Tongue (tissue), 3 donors: ENCODE measurements at places on chromosomes 6 and 20.

- DNase-seq: peak; percentile 71
These were observed 36.9 kb upstream of the NT5E start for GRCh38 chr6:85412911-85413430.

- DNase-seq: no peak
These were observed 108.4 kb upstream of the PLEKHG1 start for GRCh38 chr6:150491131-150491810.

DNA sequence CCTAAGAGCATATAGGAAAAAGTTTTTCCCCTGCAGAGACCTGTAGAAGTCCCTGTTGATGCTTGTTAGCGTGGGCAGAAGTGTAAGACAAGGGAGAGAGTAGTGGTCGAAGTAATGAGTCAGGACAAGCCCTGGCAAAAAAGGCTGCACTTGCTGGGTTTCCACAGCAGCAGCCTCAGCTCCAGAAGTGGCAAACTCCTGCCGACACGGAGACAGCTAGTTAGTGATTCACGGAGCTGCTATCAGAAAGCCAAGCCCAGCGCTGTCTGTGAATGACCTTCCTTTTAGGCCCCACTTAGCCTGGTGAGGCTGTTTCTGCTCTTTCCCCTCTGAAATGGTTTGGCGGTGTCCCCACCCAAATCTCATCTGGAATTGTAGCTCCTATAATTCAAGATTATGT lies 109.1 kb downstream of the FAM50B start:
- DNase-seq: no peak

GRCh38 chr20:17339000-17339399 lies 112.2 kb downstream of the PCSK2 start:
- DNase-seq: no peak

DNA sequence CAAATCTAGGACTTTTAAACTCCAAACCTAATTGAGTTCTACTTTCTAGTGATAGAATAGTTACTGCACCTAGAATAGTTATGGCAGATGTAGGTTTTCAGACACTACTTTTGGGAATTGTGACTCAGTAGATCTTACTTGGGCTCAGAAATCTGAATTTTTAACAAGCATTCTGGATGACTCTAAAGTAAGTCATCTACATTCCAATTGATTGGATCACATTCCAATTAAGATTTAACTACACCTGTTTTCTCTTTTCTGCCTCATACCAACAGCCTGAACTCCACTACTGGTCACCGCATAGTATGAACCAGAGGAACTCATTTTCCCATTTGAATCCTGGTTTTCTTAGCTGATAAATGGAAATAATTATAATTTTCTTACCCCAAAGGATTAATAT lies 49.5 kb upstream of the TFAP2D start:
- DNase-seq: no peak

DNA sequence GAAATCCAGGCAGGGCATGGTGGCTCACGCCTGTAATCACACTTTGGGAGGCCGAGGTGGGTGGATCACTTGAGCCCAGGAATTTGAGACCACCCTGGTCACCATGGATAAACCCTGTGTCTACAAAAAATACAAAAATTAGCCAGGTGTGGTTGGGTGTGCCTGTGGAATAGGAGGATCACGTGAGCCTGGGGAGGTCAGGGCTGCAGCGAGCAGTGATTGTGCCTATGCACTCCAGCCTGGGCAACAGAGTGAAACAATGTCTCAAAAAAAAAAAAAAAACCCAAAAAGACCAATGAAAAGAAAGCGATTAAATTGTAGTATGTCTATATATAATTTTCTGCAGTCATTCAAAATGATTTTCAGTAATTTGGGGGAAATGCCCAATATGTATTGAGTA lies 70.3 kb downstream of the ITCH start:
- DNase-seq: no peak

GRCh38 chr6:52407467-52407866 lies 12.7 kb upstream of the EFHC1 start:
- DNase-seq: peak; percentile 48

DNA sequence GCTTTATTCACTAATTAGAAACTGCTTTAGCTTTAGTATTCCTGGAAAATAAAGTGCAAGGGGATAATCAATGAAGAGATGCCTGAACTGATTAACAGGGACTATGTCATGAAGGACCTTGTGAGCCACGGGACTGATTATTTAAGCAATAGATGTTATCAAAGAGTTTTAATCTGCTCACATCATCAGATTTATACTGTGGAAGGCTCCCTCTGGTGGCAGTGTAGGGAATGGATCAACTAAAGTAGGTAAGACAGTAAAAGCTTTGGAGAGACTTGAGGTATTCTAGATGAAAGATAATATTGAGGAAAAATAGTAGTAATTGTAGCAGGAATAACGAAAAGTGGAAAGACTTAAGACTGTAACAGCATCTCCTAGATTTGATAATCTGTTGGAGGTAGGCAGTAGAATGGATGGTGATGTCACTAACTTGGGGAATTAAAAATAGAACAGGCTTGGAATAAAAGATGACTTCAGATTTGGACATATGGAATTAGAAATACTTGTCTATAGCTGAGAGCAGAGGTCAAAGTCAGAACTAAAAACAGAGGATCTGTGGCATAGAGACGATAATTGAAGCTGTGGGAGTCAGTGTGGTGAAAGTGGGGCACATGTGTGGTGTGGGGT lies 80.3 kb upstream of the HTR1E start:
- peak; percentile 51 for DNase-seq

- no peak for DNase-seq
These were observed 145.9 kb upstream of the CITED2 start for GRCh38 chr6:139520321-139520768.

DNA sequence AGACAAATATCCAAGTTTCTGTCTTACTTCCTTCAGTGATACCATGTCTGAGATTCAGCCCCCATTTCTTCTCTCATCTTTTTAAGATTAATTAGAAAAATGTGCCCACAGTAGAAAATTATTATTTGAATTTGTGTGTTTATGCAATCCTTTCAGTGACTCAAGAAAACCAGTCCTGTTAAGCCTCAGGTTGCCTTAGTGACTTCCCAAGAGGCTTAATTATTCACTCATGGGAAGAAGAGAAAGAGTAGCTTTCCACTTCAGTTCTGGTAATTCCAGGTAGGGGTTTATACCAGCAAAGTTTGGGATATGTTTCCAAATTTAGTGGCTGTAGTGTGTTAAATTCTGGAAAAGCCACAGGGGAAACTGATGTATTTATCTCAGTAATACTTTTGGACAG lies 149.1 kb downstream of the RIMS1 start:
- no peak for DNase-seq

GRCh38 chr6:146785001-146785585 lies 186.3 kb downstream of the ADGB start:
- DNase-seq: peak; percentile 37

GRCh38 chr6:141677598-141678211 lies 455.0 kb upstream of the GJE1 start:
- peak; percentile 38 for DNase-seq

DNA sequence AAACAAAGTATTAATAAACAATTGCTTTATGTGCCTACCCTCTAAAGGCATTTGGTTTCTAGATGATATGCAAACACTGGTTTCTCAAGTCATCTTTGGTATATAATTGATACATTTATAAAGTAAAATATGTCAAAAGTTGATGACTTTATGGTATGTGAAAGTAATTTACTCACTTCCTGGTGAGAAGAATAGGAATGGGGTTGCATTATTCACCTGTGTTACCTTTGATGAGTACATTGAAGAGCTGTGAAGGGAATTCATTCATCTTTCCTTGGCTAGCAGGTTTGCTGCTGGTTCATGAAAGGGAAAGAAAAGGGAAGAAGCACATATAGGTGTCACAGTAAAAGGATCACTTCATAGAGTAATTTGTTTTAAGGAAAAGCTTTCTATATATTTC lies 20.4 kb downstream of the RNF217 start:
- DNase-seq: no peak

DNA sequence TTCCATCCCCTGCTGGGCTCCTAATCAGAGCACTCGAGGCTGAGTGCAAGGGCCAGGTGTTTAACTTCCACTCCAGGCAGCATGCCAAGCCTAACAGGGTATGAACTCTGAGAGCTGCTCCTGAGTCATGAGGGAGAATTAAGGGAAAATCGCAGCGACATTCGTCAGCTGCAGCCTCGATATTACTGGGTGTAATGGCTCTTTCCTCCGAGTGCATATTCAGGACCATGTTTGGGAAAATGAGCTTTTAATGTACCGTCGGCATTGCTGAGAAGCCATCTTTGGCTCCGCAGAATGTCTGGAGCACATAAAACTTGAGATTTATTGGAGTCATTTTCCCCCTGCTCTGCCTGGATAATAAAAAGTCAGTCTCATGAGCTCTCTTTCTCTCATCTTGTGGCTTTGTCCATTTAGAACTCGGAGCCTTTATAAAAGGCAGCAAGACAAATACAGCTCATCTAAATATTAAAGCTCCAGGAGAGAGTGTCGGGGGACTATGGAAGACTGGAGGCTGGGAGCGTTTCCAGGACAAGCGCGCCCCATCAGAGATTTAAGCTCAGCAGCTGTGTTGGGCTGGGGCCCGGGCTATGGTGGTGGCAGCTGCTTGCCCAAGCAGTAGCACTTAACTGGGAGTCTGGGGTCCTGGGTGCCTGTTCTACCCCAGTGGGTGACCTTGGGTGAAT lies 103.7 kb downstream of the TOX2 start:
- DNase-seq: peak; percentile 95

DNA sequence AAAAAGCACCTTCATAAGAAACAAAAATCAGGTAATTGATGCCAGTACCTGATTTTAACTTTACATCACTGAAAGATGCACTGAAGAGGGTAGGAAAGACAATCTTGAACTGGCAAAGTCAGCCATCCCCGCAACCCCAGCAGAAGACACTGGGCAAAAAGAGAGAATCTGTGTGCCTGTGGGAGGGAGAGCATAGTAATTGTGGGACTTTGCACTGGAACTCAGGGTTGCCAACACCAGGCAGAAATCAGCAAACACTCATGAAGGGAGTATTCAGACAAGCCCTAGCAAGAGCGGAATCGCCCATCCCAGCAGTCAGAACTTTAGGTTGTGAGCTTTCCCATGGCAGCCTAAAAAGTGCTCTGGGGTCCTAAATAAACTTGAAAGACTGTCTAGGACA lies 344.6 kb upstream of the GJE1 start:
- no peak for DNase-seq

DNA sequence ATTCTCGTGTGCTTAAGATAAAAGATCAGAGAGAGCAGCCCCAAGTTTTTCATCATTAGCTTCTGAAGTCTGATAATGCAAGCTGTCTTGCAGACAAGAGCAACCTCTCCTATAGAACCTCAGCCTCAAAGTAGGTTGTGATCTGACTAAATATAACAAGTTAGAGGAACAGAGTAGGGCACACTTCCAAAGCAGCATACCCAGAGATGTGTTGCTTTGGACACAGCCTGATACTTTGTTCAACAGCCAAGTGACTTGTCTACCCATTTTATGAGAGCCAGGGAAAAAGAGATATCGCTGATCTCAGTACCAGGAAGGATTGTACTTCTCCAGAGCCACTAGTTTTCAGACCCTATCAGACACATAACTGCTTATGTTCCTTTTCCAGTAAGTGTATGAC lies 44.2 kb upstream of the OPRM1 start:
- DNase-seq: no peak

- no peak for DNase-seq
These were observed 108.6 kb downstream of the LRRC1 start for GRCh38 chr6:53903357-53903756.

- no peak for DNase-seq
These were observed 2.8 kb upstream of the MAPK13 start for GRCh38 chr6:36127462-36128016.

GRCh38 chr6:45591306-45591705 lies 213.6 kb upstream of the SUPT3H start:
- DNase-seq: no peak

DNA sequence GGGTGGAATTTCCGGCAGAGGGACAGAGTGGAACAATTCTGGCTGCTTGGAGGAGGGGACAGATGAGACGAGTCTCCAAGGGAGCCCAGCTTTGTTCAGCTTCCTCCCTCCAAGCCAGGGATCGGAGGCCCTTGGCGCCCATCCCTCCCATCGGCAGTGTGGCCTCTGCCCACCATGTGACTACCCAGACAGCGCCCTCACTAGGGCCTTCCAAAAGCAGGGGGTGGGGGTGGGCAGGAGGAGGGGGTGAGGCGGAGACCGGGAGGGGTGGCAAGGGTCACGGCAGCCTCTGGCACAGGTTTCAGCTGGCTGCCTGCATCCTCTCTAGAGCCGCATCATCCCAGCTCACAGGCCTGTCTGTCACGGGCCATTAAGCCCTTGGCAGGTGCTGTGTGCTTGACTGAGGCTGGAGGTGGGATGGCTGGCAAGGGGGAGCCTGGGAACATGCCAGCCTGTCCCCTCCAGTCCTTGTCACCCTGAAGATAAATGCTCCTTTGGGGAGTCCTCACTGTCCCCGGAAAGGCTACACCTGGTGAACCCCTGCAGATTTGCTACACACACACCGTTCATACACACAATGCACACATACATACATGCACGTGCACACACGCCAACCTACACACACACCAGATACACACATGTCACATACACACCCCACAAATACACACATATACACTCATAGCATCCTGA lies 6.2 kb upstream of the FGD2 start:
- DNase-seq: no peak

GRCh38 chr6:103113416-103113815 lies 1719.9 kb downstream of the GRIK2 start:
- no peak for DNase-seq

DNA sequence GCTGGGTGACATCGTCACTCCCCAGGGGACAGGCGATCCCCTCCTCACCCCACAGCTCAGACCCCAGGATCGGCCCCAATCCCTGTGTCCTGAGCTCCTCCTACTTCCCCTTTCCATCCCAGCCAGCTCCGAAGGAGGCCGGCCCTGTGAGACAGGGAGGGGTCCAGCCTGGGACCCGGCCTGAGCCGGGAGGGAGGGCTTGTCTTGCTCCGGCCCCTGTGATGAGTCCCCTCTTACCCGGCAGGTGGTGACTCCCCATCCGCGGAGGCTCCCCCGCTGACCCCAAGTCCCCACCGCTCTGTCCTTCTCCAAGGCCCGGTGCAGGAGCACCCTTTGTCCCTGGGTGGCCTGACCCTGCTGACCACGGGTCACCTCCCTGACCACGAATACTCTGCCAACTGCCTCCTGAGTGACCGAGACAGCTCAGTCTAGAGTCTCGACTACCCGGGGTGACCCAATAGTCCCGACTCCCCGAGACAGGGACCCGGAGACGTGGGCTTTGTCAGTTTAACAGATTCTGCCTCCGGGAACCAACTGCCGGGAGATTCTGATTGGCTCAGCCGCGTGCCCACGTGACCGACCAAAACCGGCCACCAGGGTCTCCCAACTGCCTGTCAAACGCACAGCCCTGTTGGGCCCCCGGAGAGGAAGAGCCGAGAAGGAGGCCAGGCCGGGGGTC lies 187.4 kb upstream of the PROKR2 start:
- DNase-seq: peak; percentile 72

DNA sequence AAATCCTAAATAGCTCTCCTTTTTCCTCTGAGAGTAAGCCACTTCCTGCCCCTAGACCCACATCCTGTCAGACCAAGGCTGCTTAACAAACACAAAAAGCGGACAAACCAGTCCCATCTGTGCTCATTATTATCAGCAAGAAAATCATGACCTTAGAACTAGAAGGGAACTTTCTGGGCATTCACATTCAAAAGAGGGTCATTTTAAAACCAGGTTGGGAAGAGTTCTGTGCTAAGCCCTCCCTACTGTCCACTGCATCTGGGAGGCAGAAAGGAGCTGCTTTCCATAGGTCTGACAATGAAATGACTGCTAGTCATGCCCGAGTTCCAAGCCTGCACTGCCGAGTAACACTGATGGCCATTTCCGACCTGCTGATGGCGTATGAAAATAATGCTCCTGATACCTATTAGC lies 15.4 kb downstream of the EZR start:
- DNase-seq: no peak
